ENCODE measurements at places on chromosomes 4 and X.

DNA sequence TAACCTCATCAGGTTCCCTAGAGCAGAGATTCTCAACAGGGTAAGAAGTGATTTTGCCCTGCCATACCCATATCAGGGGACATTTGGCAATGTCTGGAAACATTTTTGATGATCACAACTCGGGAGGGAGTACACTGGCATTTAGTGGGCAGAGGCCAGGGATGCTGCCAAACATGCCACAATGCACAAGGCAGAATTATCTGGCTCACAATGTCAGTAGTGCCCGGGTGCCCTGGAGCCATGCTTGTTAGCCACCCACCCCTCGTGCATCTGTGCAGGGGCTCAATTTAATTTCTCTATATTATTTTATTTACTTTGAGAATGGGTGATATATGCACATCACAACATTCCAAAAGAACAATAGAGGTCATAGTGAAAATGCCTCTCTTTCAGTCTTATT is 82.0 kb upstream of the DHX15 start:
- DNase-seq = no peak

DNA sequence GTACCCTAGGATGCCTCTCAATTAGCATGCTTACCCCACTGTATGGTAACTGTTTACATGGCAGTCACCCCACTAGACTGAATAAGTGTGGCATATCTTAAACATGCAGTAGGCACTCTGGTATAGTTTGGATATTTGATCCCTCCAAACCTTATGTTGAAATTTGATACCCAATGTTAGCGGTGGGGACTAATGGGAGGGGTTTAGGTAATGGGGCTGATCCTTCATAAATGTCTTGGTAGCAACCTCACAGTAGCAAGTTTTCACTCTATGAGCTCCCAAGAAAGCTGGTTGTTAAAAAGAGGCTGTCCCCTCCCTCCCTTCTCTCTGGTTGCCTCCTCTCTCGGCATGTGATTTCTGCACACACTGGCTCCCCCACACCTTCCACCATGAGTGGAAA is 10.1 kb downstream of the TMEM150C start:
- no peak for DNase-seq

- no peak for DNase-seq
These were observed 289.8 kb upstream of the SFRP2 start for GRCh38 chr4:154078504-154079350.

GRCh38 chr4:119835613-119835910 is 207.0 kb upstream of the PDE5A start:
- no peak for DNase-seq

- DNase-seq = no peak
These were observed 77.7 kb upstream of the C4orf50 start for GRCh38 chr4:6095897-6096296.

DNA sequence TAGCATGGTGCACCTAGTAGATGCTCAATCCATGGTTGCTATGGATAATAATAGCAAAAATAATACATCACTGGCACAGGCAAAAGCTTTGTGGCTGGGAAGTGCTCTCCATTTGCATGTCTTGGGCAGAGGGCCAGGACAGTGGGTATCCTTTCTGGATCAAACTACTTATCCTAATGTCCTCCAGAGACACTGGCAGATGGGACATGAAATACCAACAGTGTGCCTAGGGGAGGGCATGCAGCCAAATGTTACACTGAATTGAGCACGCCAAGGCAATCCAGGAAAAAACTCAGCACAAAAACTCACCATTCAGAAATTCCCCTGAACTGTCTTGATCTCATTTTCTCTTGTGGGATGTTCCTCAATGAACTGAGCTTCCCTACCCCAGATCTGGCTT is 98.6 kb upstream of the SCML1 start:
- DNase-seq = no peak

DNA sequence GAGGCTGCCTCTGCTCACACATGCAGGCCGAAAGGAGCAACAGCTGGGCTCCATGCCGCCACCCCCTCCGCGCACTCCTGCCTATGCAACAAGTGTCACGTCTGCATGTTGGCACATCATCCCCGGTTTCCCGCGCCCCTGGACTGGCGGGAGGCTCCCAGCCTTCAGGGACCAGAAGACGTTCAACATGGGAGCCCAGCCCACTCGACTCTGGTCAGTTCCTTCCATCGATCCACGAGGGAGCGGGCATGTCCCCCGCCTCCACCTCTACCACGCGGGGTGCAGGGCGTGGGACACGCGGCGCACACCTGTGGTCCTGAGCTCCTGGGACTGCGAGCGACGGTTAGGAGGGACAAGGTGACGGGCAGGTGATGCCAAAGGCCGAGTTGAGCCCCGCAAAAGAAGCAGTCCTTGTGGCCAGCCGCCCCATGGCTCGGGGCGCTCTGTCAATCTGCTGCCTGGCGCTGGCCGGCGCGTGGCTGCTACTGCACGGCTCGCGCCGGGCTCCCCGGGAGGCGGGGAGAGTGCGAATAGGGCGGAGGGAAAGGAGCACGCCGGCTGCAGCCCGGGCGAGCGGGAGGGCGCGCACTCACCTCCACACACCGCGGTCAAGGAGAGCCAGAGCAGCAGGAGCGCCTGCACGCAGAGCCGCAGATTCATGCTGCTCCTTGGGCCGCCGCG is 645 bp downstream of the APLN start:
- DNase-seq = no peak

- DNase-seq = no peak
These were observed 13.6 kb upstream of the TBC1D14 start for GRCh38 chr4:6896035-6896434.

DNA sequence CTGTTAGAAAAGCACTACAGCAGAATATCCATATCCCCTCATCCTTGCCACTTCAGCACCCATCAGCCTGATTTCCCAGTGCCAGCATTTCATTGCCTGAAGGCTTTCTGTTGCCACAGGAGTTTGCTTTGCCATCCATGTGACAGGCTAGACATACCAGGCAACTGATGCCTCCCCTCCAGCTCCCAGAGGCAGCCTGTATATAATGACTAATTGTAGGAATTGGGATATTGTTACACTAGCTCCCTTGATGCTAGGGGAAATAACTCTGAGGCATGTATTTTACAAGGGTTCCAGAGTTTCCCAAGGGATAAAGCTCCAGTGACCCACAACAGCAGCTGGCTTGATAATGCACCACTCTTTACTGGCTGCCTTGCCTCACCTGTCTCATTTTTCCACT is 608.0 kb upstream of the FTHL17 start:
- DNase-seq = no peak

DNA sequence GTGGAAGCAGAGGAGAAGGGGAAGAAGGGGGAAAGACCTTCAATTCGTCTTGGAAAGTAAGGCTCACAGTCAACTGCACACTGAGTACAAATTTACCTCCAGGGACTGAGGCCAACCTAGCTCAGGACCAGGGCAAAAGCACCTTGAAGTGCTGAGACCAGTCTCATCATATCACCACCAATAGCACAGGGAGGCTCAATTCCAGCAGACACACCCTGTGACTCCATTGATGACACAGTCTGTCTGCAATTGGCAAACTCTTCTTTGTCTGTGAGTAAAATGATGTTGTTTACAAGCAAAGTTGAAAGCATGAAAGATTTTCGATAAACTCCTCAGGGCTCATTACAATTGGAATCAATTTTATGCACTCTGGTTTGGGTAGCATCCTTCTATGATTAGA is 32.3 kb downstream of the TRIML1 start:
- no peak for DNase-seq

DNA sequence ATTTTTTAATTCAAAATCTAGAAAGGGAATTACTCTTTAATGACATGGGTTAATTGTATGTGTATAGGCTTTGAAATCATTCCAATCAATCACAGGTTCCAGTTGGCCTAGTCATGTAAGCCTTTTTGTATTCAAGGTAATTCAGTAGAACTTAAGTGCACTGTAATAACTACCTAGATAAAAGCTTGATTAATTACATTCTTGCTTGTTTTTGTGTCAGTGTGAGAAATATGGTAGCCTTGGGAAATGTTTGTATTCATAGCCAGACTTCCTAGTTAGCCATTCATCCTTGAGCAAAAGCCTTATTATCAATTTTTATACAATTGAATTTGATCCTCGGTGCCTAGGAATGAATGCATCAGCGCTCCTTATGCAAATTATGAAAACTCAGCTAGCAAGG is 33.5 kb downstream of the TKTL2 start:
- DNase-seq = no peak

DNA sequence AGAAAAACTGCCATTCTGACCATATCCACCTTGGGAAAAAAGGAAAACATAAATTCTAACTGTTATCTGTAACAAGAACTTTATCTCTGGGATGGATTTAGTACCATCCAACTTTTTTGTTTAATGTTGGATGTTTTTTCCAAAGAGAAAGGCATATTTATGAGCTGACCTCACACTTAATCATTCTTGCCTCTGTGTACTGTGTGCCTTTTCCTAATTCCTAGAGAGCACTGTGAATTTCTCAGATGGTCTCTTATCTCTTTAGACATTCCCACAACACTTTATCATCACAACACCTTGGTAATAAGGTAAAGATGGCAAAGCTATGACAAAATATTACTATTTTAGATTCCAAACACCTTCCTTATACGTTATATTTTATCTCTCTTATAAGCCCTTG is 126.2 kb downstream of the COL4A6 start:
- no peak for DNase-seq

DNA sequence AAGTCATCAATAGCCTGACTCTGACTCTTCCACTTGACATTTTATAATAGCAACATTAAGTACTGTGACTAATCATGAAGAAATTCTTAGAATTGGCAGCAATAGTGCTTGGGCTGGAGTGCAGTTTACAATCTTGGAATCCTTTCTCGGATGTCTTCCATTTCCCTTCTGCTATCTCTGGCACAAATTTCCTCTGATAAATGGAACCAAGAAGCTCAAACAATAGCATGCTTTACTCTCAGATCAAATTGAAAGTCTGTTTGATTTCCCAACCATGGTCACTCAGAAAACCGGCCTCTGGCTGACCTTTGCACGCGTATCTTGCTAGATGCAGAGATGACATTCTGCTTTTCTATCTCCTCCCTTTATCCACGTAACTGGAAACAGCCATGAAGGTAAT is 99.0 kb upstream of the SPANXC start:
- DNase-seq = no peak

DNA sequence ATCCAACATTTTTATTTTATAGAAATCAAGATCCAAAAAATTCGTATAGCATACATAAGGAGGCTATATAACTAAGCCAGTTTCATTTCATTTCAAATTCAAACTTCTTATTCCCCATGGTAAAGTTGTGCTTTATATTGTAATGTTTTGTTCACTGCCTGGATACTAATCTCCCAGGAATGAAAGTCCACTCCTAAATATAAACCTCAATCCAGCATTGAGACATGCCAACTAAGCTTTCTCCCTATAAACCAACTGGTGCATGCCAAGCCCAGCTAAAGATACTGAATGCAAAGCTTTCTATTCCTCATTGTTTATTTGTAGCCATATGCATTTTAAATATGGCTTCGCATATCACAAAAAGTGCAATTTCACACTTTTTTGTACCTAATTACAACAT is 63.8 kb upstream of the INPP4B start:
- DNase-seq = no peak

DNA sequence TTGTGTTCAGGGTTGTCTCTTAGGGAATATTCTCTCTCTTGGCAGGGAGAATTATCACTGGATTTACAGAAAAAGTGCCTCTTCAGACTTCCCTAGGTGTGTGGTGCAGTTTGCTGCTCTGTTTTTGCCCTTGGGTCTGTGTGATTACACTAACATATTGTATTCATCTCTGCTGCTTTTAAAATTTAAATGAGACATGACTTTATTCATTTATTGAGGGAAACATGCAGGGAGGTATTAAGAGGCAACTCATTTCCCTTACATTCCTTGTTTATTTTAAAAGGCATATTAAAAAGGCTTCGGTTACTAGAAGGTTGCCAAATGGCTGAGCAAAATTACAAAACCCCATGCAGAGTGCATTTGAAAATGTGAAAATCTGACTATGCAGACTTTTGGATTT is 135.1 kb upstream of the GEMIN8 start:
- no peak for DNase-seq

Data from CD4-positive, alpha-beta T cell (primary cell).